ENCODE measurements at places on chromosomes 2 and 18. TPM values are rescaled to one million over a fixed set of nuclear protein-coding genes. Genes with fewer than 3 reads are reported as not detected.

DNA sequence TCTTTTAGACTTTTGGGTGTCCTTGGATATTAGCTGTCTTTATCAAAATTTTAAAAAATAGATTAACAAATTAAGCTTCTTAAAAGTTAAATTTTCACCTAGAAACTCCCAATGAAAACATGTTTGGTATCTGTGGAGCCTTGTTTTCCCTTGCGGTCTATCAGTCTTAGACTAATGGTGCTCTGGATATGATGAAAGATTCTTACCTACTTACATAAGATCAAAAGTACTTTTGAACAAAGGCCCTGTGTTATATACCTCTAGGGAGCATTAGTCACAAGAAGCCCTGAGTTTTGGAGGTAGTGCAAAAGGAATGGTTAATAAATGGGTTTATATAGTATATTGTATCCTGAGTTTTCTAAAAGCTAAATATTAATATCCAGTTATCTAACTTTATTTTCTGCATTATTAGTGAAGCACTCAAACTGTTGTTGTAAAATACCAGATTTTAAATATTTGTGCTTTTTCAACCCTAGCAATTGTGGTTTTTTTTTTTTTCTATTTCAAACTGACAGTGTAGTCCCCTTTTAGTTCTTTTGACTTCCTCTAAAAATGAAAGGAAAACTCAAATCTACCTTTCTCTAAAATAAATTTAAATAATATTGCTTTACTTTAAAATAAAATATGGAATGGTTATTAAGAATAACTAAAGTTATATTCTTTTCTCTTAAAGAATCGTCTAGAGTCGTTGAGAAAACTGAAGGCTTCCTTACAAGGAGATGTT, 18.1 kb downstream of the NDC80 start:
- no peak for DNase-seq

Gene CCT4
- total RNA-seq, result 35.7 TPM

Gene NAT8
- total RNA-seq, result 10.7 TPM

DNA sequence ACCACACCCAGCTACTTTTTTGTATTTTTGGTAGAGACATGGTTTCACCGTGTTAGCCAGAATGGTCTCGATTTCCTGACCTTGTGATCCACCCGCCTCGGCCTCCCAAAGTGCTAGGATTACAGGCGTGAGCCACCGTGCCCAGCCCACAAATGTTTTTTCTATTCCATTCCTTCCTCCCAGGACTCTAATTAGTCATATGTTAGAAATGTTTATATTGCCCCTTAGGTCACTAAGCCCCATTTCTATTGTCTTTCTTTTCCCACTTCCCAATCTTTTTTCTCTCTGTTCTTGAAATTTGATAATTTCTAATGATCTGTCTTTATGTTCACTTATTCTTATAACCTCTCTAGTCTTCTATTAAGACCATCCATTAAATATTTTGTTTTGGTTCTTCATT, 31.3 kb upstream of the CDCA7 start:
- DNase-seq, result no peak

Gene DPYSL5
- total RNA-seq, result not detected

DNA sequence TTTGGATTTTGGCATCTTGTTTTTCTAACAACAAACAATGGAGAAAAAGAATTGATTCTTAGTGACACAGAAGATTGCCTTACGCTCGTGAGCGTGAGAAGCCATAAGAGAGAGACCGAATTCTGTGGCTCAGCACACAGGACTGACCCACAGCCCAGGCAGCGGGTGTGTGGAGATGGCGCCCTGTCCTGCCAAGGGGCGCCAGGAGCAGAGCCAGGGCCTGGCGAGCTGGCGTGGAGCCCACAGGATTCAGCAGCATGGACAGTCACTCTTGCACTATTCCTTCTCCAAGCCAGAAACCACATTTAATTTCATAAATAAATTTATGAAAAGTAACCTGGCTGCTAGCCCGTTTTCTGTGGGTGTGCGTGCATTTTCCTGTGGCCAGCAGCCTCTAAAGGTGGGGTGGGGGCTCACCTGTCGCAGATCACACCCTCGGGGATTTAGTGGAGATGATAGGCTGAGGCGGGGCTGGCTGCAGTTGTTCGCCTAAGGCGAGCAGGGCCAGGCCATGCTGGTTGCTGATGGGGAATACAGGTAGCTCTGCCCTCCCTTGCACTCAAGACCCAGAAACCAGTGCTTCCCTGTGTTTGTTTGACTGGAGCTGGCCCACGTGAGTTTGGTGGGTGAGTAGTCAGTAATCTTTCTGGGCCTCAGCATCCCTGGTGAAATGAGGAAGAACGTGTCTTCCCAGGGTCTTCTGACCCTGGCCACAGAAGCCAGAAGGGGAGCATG, 46.2 kb downstream of the FAM168B start:
- DNase-seq, result no peak

- DNase-seq, result no peak
Observed at GRCh38 chr2:85073033-85073432, 60.2 kb upstream of the TCF7L1 start.

DNA sequence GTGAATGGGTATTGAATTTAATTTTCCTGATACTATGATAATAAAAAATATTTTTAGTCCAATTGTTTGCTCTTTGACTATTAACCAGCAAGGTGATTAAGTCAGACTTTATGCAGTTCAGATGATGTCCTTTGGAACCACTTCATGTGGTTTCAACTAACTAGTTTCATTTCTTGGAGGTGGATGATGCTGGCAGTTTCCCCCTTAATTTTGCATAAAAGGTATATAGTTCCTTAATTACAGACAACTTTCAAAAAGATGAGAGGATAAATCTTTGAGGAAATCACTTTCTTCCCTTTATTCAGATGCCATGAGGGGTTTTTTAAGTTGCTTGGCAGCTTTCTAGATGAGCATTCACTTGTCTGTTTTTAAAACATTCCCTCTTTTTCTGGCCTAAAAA, 223.1 kb downstream of the PHLPP1 start:
- no peak for DNase-seq
